Sigmoid colon (tissue), 7 donors: ENCODE measurements at places on chromosomes 12 and 14. TPM values are rescaled to one million over a fixed set of nuclear protein-coding genes. Genes with fewer than 3 reads are reported as not detected.

The POMT2 gene
- total RNA-seq: 10.5 TPM

DNA sequence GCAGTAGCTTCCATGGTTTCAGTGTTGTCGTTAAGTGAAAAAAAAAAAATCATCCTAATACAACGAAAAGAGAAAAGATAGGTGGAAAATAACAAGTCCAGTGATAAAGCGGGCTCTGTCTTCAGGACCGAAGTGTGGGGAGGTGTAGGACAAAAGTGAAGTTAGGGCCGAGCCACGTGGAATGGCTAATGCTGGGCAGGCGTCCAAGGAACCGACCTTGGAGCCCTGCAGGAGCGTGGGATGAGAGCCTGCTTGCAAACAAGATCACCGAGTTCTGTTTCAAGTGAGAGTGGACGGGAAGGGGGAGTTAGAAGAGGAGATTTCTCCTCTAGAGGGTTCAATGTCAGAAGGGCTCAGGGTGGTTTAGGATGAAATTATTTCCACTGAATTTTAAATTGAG, 22.2 kb downstream of the A2ML1 start:
- H3K4me3 ChIP-seq: no peak overlapping the region
- no peaks in the 10 kb centered on the region for H3K27me3 ChIP-seq
- peak; percentile 76 for DNase-seq
- no peaks in the 10 kb centered on the region for H3K4me1 ChIP-seq

GRCh38 chr14:67237591-67237990, 3.6 kb upstream of the PALS1 start:
- no peaks in the 10 kb centered on the region for H3K27me3 ChIP-seq
- H3K27ac ChIP-seq: no peak overlapping the region
- DNase-seq: no peak
- no peaks in the 10 kb centered on the region for H3K36me3 ChIP-seq
- H3K4me3 ChIP-seq: no peak overlapping the region

DNA sequence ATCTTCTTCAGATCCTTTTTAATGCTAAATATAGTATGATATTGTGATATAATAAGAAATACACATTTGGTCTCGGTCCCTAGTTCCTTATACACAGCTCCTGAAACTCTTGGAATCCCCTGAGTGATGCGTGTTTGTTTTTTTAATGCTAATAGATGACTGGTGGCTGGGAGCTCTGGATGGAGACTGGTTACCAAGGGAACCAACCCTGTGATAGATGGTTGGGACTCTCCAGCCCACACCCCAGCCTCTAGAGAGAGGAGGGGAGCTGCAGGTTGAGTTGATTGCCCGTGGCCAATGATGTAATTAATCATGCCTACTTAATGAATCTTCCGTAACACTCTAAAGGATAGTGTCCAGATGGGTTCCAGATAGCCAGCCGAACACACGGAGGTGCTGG, 140.6 kb downstream of the FBXL14 start:
- no peaks in the 10 kb centered on the region for H3K27me3 ChIP-seq
- H3K4me1 ChIP-seq: no peaks in the 10 kb centered on the region
- H3K4me3 ChIP-seq: no peak overlapping the region
- H3K36me3 ChIP-seq: no peaks in the 10 kb centered on the region
- no peak overlapping the region for H3K27ac ChIP-seq

DNA sequence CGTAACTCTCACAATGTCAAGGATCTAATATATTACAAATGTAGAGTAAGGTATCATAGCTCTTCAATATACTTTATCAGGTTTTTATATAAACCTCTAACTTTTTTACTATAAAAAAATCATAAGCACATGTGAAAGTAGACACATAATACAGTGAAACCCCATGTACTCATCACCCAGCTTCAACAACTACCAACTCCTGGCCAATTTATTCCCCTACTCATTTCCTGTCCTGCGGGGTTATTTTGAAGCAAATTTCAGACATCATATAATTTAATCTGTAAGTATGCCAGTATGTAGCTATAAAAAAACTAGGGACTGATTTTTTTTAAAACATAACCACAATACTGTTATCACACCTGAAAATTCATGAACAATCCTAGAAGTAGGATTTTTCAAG, 47.7 kb downstream of the NOPCHAP1 start:
- H3K4me1 ChIP-seq: no peaks in the 10 kb centered on the region
- no peak overlapping the region for H3K4me3 ChIP-seq
